GM20000 (cell line): ENCODE measurements at places on chromosomes 11 and 22.
A peak's percentile ranks its signal among the peaks of the same experiment; 100 is the strongest.

GRCh38 chr11:116173506-116173905 is 599.3 kb downstream of the BUD13 start:
- DNase-seq = no peak

DNA sequence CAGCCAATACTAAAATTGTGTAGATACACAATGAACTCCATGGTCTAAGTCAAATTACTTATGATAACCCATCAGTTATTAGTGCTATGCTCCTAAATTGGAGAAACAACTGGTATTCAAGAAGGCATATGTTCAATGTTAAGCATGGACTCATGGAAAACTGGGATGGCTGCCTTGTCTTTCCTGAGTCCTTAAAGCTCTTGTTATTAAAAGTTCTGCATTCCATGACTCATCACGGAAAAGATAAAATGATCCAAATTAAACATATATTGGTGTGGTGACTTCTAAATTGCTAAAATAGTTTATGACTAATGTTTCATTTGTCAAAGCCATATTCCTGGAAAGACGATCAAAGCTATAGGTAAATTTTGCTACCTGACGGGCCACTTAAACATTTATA is 9.4 kb upstream of the EI24 start:
- no peak for DNase-seq

DNA sequence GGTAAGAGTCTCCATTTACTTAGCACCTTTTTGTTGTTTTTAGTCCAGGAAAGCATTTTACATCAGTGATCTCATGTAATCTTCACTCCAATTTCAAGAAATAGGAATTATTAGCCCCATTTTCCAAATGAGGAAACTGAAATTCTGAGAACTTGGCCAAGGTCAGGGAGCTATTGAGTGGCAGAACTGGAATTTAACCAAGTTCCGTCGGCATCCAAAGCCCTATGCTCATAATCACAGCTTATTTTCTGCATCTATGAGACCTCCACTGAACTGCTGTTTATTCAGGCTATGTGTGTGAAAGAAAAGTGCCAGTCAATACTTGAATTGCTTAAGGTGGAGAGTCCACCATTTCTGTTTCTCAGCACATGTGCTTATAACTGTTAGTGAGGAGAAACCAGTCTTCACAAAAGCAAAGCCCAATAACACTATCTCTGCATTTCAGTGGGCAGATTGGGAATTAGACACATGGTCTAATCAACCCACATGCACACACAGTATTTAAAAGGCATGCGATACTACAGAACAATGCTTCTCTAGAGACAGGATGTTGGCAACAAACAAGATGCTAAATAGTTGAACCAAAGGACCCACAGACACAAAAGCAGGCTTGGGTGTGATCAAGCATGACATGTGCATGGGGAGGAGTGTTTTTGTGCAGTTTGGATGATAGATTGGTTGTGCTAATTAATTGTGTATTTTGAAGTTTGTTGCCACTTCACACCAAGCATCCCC is 780.6 kb downstream of the OPCML start:
- no peak for DNase-seq

GRCh38 chr11:93196816-93197379 is 893 bp downstream of the SLC36A4 start:
- no peak for DNase-seq

GRCh38 chr11:75214411-75214821 is 26.2 kb upstream of the TPBGL start:
- DNase-seq = peak; percentile 70
